MG63 (cell line): ENCODE measurements at places on chromosomes 7 and 10. TPM values are rescaled to one million over a fixed set of nuclear protein-coding genes. Genes with fewer than 3 reads are reported as not detected.

FOXI2 gene
- total RNA-seq = not detected in 2 replicates

CAPZA2 gene
- 104 and 168 TPM in 2 replicates for total RNA-seq

PCDH15 gene
- total RNA-seq = 0.81 TPM in 1 of 2 replicates, not detected in the other

GJD4 gene
- total RNA-seq = not detected in 2 replicates

ABLIM1 gene
- 19.4 and 23.9 TPM in 2 replicates for total RNA-seq

ZNF479 gene
- not detected in 2 replicates for total RNA-seq

SCD gene
- total RNA-seq = 48.8 and 56.3 TPM in 2 replicates

OR2A12 gene
- not detected in 2 replicates for total RNA-seq

CYP3A5 gene
- not detected in 2 replicates for total RNA-seq

SPRN gene
- total RNA-seq = not detected in 2 replicates

CBLL1 gene
- total RNA-seq = 13.2 and 24.7 TPM in 2 replicates

IL2RA gene
- total RNA-seq = not detected in 2 replicates

CHAT gene
- not detected in 2 replicates for total RNA-seq

CPEB3 gene
- 0.53 and 0.84 TPM in 2 replicates for total RNA-seq

SUN3 gene
- not detected in 2 replicates for total RNA-seq

CHST3 gene
- 14.6 and 21.7 TPM in 2 replicates for total RNA-seq

COMMD3 gene
- total RNA-seq = 43.5 and 75.4 TPM in 2 replicates

SLC26A3 gene
- not detected in 2 replicates for total RNA-seq

CPA2 gene
- 1.0 and 1.6 TPM in 2 replicates for total RNA-seq

DGKB gene
- total RNA-seq = not detected in 2 replicates

BNIP3 gene
- total RNA-seq = 93.6 and 107 TPM in 2 replicates

ELFN1 gene
- total RNA-seq = 0.05 and 0.56 TPM in 2 replicates

SGCE gene
- total RNA-seq = 16.8 and 24.7 TPM in 2 replicates

ZNF804B gene
- not detected in 2 replicates for total RNA-seq

PHYHIPL gene
- total RNA-seq = not detected in 2 replicates

PDZD7 gene
- total RNA-seq = 1.4 and 2.5 TPM in 2 replicates

COL13A1 gene
- total RNA-seq = 8.6 and 9.1 TPM in 2 replicates

SDK1 gene
- total RNA-seq = 1.1 TPM in 1 of 2 replicates, not detected in the other

CPN1 gene
- not detected in 2 replicates for total RNA-seq

CPA5 gene
- total RNA-seq = 0.13 TPM in 1 of 2 replicates, not detected in the other

DEPP1 gene
- 0.44 and 3.5 TPM in 2 replicates for total RNA-seq

MACC1 gene
- not detected in 2 replicates for total RNA-seq

SPDYE11 gene
- not detected in 2 replicates for total RNA-seq

C7orf33 gene
- total RNA-seq = not detected in 2 replicates

CACNA2D1 gene
- 2.9 and 9.7 TPM in 2 replicates for total RNA-seq

CTAGE6 gene
- total RNA-seq = not detected in 2 replicates

HABP2 gene
- not detected in 2 replicates for total RNA-seq

TSPAN12 gene
- total RNA-seq = 3.1 TPM in 1 of 2 replicates, not detected in the other

PLEKHS1 gene
- not detected in 2 replicates for total RNA-seq

CTAGE4 gene
- 0.57 and 2.1 TPM in 2 replicates for total RNA-seq

AGAP3 gene
- total RNA-seq = 22.5 and 35.1 TPM in 2 replicates

SAP25 gene
- not detected in 2 replicates for total RNA-seq

CNNM1 gene
- total RNA-seq = 0.13 TPM in 1 of 2 replicates, not detected in the other

UNC5B gene
- 8.0 and 11.4 TPM in 2 replicates for total RNA-seq

TBX20 gene
- total RNA-seq = 0.95 and 1.3 TPM in 2 replicates
